Mesenchymal stem cell (in vitro differentiated cells and primary cell): ENCODE measurements at places on chromosomes 13 and 19.
A peak's percentile ranks its signal among the peaks of the same experiment; 100 is the strongest.

DNA sequence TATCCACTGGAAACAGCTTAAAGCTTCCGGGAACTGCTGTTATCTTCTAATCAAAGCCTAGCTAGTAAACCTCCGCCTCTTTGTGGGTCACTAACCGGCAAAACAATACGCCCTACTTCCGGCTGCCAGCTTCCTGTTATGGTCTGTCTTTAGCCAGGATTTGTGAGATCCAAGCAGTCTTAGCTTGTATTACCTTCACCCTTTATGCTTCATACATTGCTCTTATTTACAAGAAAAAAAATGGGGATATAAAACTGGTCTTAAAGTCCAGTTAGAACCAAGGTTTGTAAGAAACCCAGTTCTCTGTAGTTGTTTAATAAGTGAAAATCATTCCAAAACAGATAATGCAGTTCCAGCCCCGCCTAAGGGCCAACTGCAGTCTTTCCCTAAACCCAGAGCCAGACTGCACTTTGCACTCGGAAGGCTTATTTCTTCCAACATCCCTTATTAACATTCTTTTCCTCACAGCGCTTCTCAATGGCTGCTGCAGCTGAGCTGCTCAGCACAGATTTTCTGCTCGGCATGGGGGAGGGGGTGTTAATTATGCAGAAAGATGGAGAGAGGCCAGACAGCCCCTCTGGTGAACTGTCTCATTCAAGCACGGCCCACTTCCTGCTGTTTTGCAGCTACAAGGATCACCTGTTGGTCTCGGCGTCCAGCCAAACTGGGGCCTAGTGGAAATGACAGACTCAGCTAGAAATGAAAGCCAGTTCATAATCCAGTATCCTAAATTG, 368.4 kb downstream of the KLF12 start:
- H3K4me3 ChIP-seq = peak overlapping the region; percentile 51
- no peaks in the 10 kb centered on the region for H3K27me3 ChIP-seq
- peak overlapping the region; percentile 82 for H3K27ac ChIP-seq
- no peaks in the 10 kb centered on the region for H3K36me3 ChIP-seq
- peak; percentile 65 for DNase-seq

DNA sequence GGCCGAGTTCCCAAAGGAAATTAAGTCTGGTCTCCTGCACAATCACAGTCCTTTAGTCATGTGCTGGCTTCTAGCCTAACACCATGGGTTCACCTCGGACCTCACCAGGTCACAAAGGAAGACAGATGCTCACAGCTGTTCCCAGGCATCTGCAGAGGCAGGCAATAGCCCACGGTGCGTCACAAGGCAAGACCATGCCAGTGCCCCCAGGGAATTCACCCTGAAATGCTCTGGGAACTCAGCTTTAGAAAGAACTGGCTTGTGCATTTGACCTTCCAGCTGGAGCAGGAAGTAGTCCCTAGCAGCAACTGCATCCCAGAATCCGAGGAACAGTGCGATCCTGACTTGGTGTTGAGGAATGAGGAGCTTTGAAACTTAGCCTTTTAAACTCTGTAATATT, 96.8 kb upstream of the WASF3 start:
- no peaks in the 10 kb centered on the region for H3K4me1 ChIP-seq
- no peak overlapping the region for H3K4me3 ChIP-seq
- H3K27ac ChIP-seq = no peak overlapping the region
- H3K36me3 ChIP-seq = no peaks in the 10 kb centered on the region

GRCh38 chr19:6271721-6272410, 7.9 kb downstream of the MLLT1 start:
- peaks cover 33% of the 10 kb centered on the region for H3K36me3 ChIP-seq
- DNase-seq = peak; percentile 92
- H3K27me3 ChIP-seq = no peaks in the 10 kb centered on the region
- no peak overlapping the region for H3K27ac ChIP-seq
- peak overlapping the region; percentile 70 for H3K4me3 ChIP-seq

GRCh38 chr19:33124207-33125098, 7.5 kb upstream of the WDR88 start:
- H3K27me3 ChIP-seq = no peaks in the 10 kb centered on the region
- no peak overlapping the region for H3K27ac ChIP-seq
- no peaks in the 10 kb centered on the region for H3K4me1 ChIP-seq

- H3K4me3 ChIP-seq = no peak overlapping the region
- no peak overlapping the region for H3K27ac ChIP-seq
- DNase-seq = peak; percentile 67
Observed at GRCh38 chr19:9917321-9917720, 19.0 kb downstream of the OLFM2 start.

DNA sequence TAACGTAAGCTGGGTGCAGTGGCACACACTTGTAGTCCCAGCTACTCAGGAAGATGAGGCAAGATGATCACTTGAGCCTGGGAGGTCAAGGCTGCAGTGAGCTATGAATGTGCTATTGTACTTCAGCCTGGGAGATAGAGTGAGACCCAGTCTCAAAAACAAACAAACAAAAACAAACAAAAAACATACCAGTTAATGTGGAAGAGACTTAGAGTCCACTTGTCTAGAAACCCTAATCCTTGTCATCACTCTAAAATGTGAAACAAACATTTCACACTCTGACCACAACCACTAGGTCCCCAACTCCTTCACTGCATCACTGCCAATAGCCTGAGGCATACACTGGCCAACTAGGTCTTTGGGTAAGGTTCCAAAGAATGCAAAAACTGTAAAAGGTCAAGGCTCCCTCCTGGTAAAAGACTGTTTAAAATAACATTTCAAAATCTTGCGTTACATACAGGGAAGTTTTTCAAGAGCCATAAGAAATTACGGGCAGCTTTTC, 28.6 kb upstream of the CYP2B6 start:
- H3K27ac ChIP-seq = no peak overlapping the region
- H3K4me3 ChIP-seq = no peak overlapping the region
- no peaks in the 10 kb centered on the region for H3K4me1 ChIP-seq
- H3K27me3 ChIP-seq = peaks cover 28% of the 10 kb centered on the region

DNA sequence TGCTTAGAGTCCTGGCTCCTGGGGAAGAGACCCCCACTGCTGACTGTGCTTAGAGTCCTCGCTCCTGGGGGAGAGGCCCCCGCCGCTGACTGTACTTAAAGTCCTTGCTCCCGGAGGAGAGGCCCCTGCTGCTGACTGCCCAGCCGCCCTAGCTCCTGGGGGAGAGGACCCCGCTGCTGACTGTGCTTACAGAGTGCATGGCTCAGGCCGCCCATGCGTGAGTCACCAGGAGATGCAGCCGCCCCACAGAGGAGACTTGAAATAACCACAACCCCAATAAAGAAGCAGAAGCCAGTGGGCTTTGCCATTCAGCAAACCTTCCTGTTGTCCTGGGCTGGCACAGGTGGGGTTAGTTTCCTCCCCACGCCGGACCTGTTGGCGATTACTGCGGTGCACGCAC, 79.2 kb upstream of the C13orf46 start:
- H3K36me3 ChIP-seq = peaks cover 65% of the 10 kb centered on the region
- no peak overlapping the region for H3K4me3 ChIP-seq
- no peaks in the 10 kb centered on the region for H3K27me3 ChIP-seq
- H3K4me1 ChIP-seq = peaks cover 62% of the 10 kb centered on the region
- peak; percentile 85 for DNase-seq

DNA sequence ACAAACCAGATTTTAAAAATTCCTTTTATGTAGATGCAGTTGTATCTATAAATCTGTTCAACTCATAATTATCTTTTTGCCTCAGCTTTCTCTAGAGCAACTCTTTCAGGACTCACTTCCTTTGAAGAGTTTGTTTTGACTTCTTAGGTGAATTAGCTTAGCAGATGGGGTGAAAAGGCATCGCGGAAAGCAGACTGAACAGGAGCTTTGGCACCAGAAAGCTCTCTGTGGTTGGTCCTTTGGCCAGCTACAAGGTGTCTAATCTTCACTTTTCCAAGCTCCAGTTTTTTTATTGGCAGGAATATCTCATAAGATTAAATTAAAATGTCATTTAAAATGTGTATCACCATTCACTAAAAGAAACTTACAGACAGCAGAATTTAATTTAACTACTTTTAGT, 60.6 kb upstream of the KLF12 start:
- H3K36me3 ChIP-seq = no peaks in the 10 kb centered on the region
- peaks cover 3% of the 10 kb centered on the region for H3K4me1 ChIP-seq

DNA sequence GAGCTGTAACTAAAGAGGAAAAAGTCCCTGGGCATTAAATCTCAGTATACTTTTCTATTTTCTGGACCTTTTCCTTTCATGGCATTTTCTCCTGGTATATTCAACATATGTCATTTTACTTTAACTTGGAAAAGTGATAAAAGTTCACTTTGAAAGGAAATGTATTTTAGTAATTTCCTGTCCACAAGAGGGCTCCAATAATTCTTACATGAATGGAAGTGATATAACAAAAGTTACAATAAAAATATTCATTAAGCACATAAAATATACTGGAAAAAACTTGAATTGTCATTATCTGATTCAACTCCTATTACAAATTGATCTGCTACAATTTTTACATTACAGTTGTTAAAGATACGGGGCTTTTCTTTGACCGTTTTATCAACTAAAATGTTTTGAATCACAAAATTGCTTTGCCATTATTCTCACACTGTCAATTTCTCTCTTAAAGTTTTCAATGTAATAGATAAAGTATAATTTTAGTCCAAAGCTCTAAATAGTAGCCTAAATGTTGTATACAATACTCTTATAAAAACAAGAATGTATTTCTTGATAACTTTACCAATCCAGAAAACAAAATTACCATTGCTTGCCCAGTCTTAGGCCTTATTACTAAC, 4.9 kb downstream of the UBL3 start:
- no peak overlapping the region for H3K27ac ChIP-seq
- no peaks in the 10 kb centered on the region for H3K4me1 ChIP-seq
- no peaks in the 10 kb centered on the region for H3K36me3 ChIP-seq

DNA sequence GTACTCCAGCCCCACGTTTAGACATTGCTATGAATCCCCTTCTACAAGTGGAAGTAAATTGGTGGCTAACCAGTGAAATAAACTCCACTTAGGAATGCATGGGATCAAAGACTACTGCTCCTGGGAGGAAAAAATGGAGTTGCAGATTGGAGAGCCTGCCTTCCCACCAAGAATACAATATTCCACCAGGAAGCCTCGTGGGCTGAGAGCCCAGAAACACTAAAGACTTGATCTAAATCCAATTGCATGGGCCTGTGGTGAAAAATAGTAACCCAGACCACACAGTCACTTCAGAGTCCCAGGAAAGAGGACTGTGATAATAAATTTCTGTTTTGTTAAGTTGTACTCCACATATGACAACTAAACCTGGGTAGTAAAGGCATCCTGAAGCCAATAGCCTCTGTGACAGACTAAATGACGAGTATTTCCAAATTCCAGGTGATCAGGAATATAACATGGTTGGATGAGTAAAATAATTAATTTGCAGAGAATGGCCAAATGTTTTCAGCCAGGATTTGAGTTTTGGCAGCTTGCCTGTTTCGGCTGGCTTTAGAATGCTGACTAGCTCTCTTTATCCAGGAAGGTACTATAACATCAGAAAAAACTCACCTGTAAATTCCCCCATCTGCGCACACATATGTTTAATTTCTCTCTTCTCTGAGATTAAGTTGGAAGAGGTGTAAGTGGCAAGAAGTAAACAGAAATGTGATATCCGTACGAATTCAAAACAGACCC, 480.3 kb downstream of the LIG4 start:
- peaks cover 3% of the 10 kb centered on the region for H3K4me1 ChIP-seq
- H3K36me3 ChIP-seq = no peaks in the 10 kb centered on the region
- DNase-seq = no peak
- H3K27me3 ChIP-seq = no peaks in the 10 kb centered on the region

GRCh38 chr13:29436291-29436690, 159.2 kb downstream of the SLC7A1 start:
- no peak overlapping the region for H3K27ac ChIP-seq
- H3K4me1 ChIP-seq = peaks cover 8% of the 10 kb centered on the region
- no peaks in the 10 kb centered on the region for H3K27me3 ChIP-seq

DNA sequence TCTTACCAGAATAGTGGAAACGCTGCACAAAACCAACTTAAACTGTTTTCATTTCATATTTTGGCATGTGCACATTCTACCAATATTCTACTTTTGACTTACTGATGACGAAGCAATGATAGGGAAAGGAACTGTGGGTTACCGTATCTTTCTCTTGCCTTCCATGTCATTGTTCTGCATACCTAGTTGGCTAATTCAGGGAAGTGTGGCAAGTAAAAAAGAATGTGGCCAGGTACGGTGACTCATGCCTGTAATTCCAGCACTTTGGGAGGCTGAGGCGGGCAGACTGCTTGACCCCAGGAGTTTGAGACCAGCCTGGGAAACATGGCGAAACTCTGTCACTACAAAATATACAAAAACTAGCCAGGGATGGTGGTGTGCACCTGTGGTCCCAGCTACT, 108.2 kb downstream of the SIPA1L3 start:
- DNase-seq = no peak
- H3K27ac ChIP-seq = peak overlapping the region; percentile 59
- no peaks in the 10 kb centered on the region for H3K27me3 ChIP-seq
- H3K4me1 ChIP-seq = peaks cover 34% of the 10 kb centered on the region

GRCh38 chr19:3319643-3320353, 46.6 kb upstream of the NFIC start:
- no peaks in the 10 kb centered on the region for H3K36me3 ChIP-seq
- H3K27ac ChIP-seq = no peak overlapping the region
- no peak for DNase-seq
- peaks cover 60% of the 10 kb centered on the region for H3K27me3 ChIP-seq
- no peaks in the 10 kb centered on the region for H3K4me1 ChIP-seq

DNA sequence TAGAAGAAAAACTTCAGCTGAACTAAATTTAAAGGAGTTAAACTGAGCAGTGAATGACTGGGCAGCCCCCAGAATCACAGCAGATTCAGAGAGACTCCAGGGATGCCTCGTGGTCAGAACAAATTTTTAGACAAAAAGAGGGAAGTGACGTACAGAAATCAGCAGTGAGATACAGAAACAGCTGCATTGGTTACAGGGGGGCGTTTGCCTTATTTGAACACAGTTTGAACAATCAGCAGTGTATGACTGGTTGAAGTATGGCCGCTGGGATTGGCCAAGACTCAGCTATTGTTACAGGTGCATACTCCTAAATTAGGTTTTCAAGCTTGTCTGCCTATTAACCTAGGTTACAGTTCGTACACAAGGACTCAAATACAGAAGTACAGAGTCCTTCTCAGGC, 2.2 kb upstream of the SPRYD7 start:
- H3K27me3 ChIP-seq = no peaks in the 10 kb centered on the region
- H3K4me1 ChIP-seq = peaks cover 4% of the 10 kb centered on the region
- no peak overlapping the region for H3K27ac ChIP-seq
- no peak overlapping the region for H3K4me3 ChIP-seq

DNA sequence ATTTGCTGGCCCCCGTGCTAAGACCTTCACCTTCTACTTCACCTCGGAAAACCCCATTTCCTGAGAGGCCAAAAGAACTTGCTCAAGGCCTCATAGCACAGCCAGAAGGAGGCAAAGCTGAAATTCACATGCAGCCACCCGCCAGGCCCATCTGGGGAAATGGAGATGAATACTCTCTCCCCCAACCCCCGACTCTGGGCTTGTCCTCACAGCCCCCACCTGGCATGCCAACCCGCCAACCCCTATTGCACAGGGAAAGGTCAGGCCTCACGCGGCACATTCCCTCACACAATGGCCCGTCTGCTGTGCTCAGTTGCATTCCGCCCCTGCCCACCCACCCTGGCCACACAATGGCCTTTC, 3.2 kb downstream of the PRX start:
- peaks cover 3% of the 10 kb centered on the region for H3K27me3 ChIP-seq
- H3K27ac ChIP-seq = no peak overlapping the region
- H3K36me3 ChIP-seq = no peaks in the 10 kb centered on the region
- DNase-seq = no peak

GRCh38 chr13:30726192-30726591, 9.2 kb upstream of the ALOX5AP start:
- H3K4me3 ChIP-seq = no peak overlapping the region
- H3K36me3 ChIP-seq = no peaks in the 10 kb centered on the region
- no peaks in the 10 kb centered on the region for H3K4me1 ChIP-seq
- DNase-seq = no peak
- no peaks in the 10 kb centered on the region for H3K27me3 ChIP-seq
- no peak overlapping the region for H3K27ac ChIP-seq

- peaks cover 5% of the 10 kb centered on the region for H3K36me3 ChIP-seq
- H3K27ac ChIP-seq = peak overlapping the region; percentile 44
- H3K27me3 ChIP-seq = no peaks in the 10 kb centered on the region
- no peak overlapping the region for H3K4me3 ChIP-seq
Observed at GRCh38 chr13:33188093-33188882, 97.3 kb downstream of the STARD13 start.
